ENCODE measurements at places on chromosomes 2 and 18. TPM values are rescaled to one million over a fixed set of nuclear protein-coding genes. Genes with fewer than 3 reads are reported as not detected.
A peak's percentile ranks its signal among the peaks of the same experiment; 100 is the strongest.

The WDR43 gene
- total RNA-seq: 70.2 TPM

DNA sequence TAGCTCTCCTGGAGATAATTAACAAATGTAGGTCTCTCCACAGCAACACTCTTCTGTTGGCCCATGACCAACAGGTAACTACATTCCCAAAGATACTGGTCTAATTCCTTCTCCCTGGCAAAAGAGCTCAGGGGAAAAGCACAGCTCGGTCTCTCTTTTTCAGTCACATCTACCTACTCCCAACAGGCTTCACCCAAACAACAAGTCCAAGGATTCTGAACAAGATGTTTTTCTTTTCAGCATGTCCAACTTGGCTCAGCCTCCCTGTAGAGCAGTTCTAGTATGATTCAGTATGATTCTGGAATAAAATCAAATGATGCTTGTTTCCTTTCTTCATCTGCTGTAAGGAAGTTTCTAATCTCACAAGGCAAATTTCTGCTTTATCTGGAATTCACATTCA, 1704.8 kb upstream of the PIK3C3 start:
- no peak for DNase-seq

GRCh38 chr2:39534095-39534711, 97.1 kb upstream of the MAP4K3 start:
- DNase-seq: no peak

GRCh38 chr2:110904779-110905148, 172.4 kb downstream of the ACOXL start:
- DNase-seq: no peak

DNA sequence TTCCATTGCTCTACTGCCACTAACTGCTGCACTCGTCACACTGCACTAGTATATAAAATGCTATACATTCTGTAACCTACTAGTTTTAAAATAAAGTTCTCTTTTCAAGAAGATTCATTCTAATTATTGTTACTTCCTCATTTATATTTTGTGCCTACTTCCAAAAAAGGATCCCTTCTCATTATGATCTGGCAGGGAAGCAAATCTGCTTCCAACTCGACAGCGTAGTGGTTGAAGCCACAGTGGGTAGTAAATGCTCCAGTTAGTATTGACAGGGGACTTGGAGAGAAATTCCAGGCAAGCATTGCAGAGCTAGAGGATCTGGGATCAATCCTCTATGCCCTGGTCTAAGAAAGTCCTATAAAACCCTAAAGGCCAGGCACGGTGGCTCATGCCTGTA, 53.3 kb upstream of the AP1S3 start:
- DNase-seq: no peak

DNA sequence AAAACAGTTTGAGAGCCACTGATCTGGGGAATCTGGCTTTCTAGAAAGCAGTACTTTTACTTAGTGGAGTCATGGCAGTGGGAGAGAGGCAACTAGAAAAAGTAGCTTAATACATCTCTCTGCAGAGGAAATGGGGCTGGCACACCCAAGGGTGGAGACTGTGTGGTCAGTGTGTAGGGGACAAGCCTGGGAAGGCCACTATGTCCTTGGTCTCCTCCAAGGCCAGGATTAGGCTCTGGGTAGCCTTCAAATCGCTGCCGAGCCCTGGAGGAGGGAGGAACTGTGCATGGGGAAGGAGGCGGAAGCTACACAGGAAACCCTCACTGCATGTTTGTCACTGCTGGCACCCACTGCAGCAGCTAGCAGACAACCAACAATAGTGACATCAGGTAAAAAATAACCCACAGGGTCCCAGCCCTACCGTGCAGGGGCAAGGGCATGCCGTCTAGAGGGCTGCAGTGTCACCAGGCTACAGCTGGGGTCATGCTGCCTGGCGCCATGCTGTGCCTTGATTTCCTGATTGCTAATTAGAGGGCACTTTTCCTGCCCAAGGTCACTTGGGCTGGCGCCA, 34.8 kb downstream of the LBH start:
- no peak for DNase-seq

The SOX11 gene
- total RNA-seq: 15.8 TPM

The NEURL3 gene
- 2.7 TPM for total RNA-seq

DNA sequence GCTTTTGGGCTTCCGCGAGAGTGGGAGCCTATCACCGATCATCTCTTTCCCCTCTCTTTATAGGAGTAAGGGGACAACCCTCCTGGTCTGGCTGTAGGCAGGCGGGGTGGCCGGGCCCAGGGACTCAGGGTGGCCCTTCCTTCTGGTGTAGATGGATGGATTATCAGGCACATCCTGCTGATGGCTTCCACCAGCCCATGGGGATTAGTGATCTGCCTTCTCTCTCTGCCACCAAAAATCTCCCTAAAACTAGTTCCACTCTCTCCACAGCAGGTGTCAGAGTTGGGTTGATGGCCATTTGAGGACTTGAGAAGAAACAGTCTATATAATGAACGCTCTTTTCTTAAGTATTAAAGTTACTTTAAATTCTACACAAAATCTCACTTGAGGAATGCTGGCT, 37.4 kb downstream of the NCK2 start:
- DNase-seq: no peak

The EN1 gene
- total RNA-seq: 0.41 TPM

The IFT172 gene
- total RNA-seq: 23.1 TPM

DNA sequence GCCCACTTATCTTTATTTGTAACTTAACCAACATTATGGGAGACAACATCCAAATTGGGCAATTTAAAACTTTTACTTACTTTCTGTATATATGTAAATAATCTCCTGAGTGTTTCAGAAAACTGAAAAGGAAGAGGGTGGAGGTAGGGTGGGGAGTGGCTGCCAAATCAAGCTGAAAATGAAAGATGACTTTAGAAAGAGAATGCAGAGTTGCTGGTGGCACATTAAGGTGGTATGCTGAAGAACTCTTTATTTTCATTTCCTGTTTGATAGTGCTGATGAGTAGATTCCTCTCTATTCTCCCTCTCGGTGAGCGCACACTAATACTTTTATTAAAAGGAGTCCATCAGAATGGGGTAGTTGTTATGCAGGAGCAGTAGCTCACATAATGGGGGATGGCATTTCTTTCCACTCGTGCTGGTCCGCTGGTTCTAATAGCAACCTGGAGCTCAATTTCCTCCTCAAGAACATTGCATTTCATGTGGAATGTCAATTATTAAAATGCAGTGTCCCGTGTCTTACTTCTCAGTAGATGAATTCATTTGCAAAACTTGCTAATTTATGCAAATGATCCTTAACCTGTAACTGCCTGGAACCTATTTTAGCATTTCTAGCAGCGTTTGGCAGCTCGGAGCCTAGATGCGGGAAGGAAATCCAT, 466.9 kb upstream of the HNRNPA3 start:
- no peak for DNase-seq

The NAT8 gene
- total RNA-seq: not detected

DNA sequence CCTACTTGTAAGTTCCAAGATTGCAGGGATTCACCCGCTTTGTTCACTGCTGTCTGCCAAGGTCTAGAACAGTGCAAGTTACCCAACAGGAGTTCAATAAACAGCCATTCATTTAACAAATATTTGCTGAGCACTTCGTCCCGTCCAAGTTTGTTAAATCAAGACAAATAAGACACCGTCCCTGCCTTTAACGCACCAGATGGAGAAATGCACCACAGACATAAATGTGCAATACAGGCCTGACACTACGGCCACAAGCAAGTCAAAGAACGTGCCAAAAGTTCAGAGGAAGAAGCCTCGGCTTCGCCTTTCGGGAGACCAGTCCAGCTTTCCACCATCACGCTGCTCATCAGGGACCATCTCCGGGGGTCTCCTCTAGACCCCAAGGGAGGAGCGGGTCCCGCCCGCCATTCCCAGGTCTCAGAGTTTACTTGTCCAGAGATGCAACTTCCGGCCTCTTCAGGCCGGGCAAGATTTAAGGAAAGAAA, 429 bp downstream of the C2orf76 start:
- DNase-seq: no peak

GRCh38 chr2:61793389-61793836, 60.4 kb downstream of the FAM161A start:
- DNase-seq: peak; percentile 59

DNA sequence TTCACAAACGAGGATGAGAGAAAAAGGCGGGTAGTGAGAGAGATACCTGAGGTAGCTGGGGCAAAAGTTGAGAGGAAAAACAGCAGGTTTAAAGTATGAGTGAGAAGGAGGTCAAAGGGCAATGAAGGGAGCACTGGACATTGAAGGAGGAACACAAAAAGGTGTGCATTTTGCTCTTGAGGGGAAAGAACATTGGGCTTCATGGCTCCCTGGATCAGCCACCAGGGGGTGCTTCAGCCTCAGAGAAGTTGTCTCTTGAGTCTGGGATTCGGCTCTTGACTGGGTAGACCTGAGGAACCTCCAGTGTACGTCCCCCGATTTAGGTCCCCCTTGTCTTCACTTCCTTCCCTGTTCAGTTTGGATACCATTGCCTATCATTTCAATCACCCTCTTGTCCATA, 128.5 kb downstream of the RAPGEF4 start:
- DNase-seq: peak; percentile 58

DNA sequence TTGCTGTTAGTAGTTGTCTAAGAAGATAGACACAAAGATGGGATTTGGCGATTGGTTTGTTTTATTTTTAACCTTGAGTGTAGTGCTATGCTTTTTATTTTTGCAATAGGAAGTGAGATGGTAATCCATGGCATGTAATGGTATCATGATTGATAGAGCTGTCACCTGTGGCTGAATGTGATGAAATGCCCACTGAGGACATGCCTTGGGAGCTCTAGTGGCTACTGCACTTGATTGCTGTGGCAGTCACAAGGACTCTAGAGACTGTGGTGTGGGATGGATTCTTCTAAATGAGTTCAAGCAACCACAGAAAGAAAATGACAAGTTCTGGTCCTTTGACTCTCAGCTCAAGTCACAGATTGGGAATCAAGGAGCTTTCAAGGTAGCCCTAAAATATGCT, 139.4 kb downstream of the CYRIA start:
- no peak for DNase-seq

DNA sequence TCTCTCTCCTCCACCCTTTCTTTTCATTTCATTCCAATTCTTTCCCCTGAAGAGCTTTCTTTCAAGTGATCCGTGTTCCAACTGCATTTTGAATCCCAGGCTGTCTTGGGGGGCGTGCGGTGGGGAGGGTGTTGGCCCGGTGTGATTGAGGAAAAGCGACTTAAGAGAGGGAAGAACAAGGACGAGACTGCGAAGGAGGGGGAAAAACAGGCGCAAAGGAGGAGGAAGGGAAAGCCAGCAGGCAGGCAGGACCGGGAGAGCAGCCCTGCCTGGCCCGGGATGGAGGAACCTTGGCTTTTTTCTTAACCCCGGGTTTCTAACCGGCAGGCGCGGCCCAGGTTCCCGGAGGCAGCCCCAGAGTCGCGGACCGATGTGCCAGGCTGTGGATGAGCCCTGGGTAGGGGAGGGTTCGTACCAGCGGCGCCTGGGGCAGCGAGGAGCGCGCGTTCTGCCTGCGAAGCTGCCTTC, 1.3 kb downstream of the ADCYAP1 start:
- no peak for DNase-seq

The ABCG5 gene
- total RNA-seq: not detected

GRCh38 chr2:10028988-10029874, 14.1 kb upstream of the KLF11 start:
- DNase-seq: peak; percentile 54

DNA sequence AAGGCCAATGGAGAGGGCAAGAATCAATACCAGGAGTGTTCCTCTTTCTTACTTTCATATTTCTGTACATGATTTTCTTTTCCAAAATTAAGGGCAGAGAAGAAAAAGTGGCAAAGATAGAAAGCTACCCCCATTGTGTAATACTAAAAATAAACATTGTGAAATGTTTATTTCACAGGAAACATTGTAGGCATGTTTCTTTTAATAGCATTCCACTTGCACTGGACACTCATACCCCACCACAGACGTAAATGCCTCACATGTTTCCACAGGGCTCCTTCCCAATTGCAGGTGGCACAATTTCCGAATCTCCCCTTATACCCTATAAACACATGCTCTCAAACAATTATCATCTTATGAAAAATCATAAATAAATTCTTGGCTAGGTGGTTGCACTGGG, 645.1 kb upstream of the SETBP1 start:
- no peak for DNase-seq

The C2orf72 gene
- total RNA-seq: 3.5 TPM

The IL1R2 gene
- 5.7 TPM for total RNA-seq

The GPR75 gene
- 0.92 TPM for total RNA-seq

- no peak for DNase-seq
These were observed 11.3 kb downstream of the VPS54 start for GRCh38 chr2:64007924-64008323.

DNA sequence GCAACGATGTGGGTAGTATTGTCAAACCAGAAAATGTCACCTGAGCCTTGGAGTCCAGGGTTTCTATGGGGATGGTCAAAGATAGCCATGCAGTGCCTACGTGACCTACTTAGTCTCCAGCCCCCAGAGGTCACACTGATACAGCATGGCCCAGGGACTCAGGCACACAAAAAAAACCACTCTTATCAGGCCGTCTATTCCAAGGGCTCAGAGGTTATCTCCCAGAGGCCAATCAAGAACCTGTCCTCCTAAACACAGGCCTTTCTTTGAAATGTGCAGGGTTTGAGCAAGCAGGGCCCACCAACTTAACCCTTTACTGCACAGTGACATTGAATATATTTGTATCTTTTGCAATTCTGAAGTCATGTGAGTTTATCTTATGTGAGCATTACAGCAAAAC, 82.7 kb downstream of the MRO start:
- DNase-seq: no peak

DNA sequence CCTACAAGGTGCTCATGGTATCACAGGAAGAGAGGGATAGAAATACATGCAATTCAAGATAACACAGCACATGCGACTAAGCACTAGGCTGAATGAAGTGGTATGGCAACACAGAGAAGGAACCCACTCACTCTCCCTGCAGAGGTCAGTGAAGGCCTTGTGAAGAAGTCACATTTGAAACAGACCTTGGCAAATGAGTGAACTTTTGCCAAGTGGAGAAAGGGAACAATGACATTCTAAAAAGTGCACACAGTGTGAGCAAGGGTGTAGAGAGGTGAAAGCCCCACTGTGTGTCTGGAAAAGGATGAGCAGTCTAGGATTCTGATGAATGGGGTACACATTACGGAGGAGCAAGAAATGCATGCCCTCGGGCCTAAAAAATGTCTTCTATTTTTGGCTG, 23.3 kb downstream of the KLF7 start:
- DNase-seq: no peak

DNA sequence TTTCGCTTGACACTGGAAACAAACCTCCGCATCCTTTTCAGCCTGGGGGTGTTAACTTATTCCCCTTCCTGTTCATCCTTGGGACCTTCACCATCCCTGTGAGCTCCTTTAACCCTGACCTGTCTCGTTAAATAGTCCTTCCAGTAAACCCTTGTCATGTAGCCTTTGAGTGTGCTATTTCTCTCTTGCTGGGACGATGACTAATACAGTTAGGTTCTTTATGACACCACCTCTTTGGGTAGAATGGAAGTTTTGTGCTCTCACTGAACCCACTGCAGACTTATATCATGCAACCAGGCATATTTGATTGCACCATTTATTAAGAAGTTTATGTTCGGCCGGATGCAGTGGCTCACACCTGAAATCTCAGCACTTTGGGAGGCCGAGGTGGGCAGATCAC, 40.5 kb upstream of the GAREM1 start:
- DNase-seq: no peak

DNA sequence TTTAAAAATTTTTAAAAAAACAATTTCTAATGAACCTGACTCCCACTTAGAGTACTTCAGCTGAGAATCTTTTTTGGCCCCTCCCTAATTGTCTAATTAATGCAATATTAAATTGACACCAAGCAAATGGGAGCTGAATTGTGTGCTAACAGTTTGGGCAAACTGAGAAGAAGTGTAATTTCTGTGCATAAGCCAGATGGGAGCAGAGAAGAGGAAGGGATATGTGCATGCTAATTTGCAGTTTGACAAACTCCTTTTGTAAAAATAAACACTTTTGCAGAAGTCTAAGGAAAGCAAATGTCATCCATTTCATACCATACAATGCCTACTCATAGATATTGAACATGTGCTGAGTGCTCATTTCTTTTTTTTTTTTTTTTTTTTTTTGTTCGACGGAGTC, 332.0 kb downstream of the CYRIA start:
- no peak for DNase-seq

All from tongue (tissue), 3 donors.